ENCODE measurements at places on chromosomes 5 and 9.
A peak's percentile ranks its signal among the peaks of the same experiment; 100 is the strongest.

DNA sequence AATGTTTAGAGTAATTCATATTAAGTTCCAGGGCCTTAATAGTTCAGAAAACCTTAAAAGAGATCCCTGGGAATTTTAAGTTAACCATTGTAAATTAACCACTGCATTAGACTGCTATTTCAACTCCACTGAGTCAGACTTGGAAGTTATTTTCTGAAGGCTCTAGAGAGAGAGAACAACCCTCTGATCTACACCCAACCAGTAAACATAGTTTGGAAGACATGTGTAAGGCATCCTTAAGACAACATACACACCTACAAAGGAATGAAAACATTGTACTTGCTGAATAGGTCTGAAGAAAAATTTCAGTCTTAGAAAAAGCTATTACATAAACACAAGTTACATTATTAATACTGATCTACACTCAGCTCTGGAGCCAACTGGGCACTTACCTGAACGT lies 158.2 kb upstream of the FST start:
- no peak for DNase-seq

GRCh38 chr9:118170032-118170955 lies 466.1 kb downstream of the TLR4 start:
- peak; percentile 68 for DNase-seq

GRCh38 chr5:95938766-95939165 lies 22.9 kb downstream of the ELL2 start:
- no peak for DNase-seq

DNA sequence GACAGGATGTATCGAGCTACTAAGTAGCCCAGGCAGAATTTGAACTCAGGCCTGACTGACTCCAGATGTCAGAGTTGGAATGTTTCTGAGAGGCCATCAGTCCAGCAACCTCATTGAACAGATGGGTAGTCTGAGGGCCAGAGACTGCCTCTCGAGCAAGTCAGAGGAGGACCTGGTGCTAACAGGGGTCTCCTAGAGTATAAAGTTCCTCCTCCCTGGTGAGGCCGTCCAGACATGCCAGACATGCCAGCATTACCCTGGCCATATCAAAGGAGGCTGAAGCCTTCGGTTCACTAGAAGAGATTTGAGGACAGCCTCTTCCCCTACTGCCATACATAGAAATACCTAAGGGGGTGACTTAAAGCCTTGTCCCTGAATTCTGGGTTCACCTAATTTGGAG lies 81.2 kb downstream of the ZNF618 start:
- DNase-seq = peak; percentile 40

DNA sequence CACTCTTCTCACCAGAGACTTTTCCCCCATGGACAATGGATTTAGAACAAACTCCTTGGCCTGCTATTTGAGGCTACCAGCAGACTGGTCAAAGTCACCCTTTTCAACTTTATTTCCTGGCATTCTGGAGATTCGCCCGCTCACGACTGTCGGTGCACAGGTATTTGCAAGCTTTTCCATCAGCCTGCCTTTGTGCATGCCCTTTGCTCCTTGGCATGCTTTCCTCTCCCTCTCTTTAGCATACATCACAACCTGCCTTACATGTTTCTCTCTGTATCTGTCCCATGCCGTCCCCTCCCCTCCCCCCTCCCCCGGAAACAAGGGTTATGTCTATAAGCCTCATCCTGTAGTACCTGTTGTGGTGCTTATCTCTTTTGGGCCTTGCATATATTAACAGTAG lies 257.1 kb downstream of the AOPEP start:
- no peak for DNase-seq

DNA sequence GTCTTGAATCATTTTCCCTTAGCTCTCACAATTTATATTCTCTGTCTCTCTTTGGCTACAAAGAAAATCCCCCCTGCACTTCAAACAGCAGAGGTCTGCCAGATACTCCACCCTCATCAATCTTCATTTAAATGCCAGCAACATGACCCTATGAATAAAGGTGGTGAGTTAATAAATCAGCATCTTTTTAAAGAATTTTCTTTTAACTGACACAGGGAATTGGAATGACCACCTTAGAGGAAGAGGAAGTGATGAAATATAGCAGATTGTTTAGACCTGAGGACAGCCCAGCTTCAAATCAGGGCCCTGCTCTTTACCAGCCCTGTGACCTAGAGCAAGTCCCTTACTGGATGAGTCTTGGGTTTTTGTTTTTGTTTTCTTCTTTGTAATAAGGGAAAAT lies 223.1 kb upstream of the PAPPA start:
- DNase-seq = no peak

DNA sequence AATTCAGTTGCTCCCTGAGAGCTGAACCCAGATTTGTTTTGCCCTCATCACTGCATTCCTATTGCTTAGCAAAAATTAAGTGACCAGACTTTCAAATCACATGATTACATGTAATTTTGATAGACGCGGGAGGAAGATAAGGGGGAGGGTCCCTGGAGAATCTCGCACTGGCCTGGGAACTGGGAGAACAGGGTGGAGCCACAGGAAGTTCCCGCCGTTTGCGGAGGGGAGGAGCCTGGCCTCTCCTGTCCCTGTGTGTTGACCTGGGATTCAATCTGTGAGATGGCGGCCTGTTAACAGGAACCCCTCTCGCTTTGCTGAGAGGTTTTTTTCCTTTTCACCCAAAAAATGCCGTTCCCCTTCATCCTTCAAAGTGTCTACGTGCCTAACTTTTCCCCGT lies 142.9 kb upstream of the OR13F1 start:
- DNase-seq = no peak

DNA sequence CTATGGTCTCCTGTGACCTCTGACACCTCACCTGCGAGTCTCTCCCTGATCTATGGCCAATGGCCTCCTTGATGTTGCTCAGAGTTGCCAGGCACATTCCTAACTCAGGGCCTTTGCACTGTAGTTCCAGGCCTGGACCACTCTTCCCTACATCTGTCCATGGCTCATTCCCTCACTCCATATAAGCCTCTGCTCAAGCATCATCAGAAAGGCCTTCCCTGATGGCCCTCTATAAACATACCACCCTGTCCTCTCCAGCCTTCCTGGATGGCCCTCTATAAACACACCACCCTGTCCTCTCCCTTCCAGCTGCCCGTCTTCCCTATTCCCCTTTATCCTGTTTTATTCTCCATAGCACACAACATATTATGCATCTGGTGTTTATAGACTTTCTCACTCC lies 102.8 kb downstream of the GTF3C4 start:
- DNase-seq = no peak

DNA sequence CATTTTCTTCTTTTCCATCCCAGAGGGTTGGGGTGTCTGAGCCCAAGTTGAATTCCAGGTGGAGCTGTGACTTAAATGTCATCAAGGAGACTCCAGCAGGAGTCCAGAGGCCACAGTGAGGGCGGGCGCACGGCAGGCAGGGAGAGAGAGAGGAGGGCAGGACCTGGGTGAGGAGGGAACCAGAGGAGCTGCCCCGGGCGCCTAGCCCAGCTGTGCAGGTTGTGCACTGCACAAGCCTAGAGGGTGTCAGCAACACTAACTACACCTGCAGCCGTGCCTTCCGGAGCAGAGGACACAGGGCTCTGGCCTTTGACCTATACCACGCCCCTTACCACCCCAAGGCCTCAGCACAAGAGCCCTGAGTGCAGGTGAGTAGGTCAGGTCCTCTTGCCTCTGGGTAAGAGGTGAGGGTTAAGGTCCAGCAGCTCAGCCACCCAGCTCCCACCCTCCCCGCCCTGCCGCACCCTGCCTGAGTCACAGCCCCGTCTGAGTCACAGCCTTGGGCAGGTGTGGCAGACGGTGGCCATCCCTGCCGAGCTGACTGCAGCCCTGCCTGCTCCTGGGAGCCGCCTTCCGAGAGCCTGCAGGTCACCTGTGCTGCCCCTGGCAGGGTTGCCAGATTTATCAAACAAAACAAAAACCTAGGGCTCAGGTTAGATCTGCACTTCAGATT lies 6.4 kb upstream of the AGPAT2 start:
- DNase-seq = no peak

- no peak for DNase-seq
These were observed 52.5 kb upstream of the PDE8B start for GRCh38 chr5:77157732-77158532.

GRCh38 chr5:71719063-71719964 lies at the start of gene CARTPT:
Gene CARTPT, plus strand, starts transcription at chr5:71719275. Its CDS starts 19 bp downstream, at chr5:71719294.
- peak; percentile 11 for DNase-seq

DNA sequence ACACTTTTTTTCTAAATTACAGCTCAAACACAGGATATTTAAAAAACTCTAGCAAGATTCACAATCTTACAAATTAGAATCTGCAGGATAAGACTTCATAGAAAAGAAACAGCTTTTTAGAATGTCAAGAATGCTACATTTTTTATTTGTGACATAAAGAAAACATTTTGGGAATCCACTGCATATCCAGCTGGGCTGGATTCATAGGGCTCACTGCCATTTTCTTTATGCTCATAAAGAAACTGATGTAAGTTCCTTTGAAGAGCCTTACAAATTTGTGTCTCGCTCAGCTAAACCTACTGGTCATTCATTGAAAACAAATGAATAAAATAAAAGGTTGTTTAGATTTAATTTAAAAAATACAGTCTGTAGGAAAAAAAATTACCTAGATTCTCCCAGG lies 332.3 kb downstream of the TRPM3 start:
- DNase-seq = no peak
